Vagina (tissue), 2 donors: ENCODE measurements at places on chromosomes 12 and 14.

DNA sequence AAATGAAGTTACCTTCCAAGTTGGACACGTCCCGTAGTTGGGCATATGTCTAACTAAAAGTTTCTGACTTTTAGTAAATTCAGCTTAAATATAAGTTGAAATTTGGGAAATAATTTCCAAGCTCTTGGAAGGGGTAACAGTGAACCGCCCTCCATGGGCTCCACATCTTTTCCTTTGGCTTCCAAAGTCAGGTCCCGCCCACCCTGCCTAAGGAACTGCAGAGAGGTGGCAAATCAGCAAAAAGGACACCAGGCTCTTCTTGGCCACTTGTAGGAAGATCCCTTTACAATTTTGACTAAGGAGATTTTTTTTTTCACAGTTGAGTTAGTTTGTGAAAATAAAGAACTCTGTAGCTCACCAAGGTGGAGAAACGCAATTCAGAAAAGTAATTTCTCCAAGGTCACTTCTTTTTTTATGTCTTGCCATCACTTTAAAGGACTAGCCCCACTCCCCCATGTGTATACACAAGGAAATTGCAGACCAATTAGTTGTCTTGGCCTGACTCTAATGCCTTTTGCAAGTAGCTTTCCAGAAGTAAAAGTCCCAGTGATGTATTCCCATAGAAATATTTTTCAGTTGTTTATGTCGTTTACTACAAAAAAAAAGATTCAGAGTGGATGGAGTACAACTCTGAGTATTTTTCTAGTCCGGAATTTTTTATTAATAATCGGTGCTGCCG is 181.2 kb downstream of the PELI2 start:
- DNase-seq, result no peak

GRCh38 chr14:104086661-104087461 is 1.4 kb downstream of the ASPG start:
- DNase-seq, result no peak

DNA sequence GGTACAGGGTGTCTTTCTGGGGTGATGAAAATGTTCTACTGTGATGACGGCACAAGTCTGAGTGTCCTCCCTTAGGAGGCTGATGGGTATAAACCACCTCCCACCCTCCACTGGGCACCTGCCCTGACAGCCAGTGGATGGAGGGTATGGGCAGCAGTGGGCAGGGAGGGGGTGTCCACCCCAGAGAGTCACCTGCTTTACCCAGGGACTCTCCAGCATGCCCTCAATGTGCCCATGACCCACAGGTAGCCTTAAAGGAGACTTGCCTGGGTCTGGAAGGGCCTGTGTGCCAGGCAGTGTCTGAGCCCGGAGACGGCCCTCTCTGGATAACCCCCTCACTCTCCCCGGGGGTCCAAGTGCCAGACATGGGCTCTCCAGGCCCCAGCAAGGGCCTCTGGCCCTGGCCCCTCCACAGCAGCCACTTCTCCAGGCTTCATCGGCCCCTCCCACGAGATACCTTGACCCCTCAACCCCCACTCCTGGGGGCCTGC is 38.8 kb downstream of the CCNK start:
- no peak for DNase-seq

DNA sequence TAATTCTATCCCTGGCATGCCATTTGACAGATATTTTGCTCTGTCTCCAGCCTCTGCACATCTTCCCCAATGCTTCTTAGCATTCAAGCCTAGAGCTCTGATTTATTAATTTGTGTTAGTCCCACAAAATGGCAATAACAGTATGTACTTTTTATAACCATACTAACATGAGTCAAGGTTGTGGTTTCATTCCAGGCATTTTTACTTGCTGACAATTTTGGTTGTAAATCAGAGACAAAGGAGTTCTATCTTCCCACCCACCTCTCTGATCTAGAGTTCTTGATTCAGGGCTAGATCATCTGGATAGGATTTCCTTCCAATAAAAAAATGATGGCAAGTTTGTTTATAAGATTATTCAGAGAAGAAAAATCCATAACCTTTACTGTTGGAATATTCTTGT is 18.5 kb upstream of the CISTR start:
- DNase-seq, result no peak

GRCh38 chr12:57738661-57739237 is at the start of gene AGAP2:
Gene AGAP2, minus strand, starts transcription at chr12:57738742. Its CDS starts 496 bp downstream, at chr12:57738246.
- no peak for DNase-seq

GRCh38 chr14:21184254-21184653 is 28.4 kb upstream of the OR5AU1 start:
- DNase-seq, result no peak

DNA sequence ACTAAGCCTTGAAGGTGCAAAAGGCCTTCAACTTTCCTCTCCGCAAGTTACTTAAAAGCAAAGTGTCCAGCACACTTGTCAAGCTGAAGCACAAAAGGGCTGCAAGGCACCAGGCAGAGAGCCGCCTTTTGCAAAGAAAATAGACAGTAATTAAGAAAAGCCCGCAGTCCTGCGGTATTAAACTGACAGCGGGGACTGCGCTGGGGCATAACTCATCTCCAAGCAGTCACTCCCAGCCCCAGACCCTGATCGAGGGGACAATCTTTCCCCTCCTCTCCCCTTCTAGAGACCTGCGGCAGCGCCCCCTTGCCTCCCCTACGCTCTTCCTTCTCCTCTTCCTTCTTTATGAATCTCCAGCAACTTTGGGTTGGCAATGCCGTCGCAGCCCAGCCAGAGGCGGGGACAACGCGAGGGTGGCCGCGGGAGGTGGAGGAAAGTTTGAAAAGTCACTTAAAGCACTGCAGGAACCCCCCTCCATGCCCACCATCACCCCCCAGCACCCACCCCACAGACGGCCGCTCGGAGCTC is 200.9 kb upstream of the CAND1 start:
- DNase-seq, result no peak

DNA sequence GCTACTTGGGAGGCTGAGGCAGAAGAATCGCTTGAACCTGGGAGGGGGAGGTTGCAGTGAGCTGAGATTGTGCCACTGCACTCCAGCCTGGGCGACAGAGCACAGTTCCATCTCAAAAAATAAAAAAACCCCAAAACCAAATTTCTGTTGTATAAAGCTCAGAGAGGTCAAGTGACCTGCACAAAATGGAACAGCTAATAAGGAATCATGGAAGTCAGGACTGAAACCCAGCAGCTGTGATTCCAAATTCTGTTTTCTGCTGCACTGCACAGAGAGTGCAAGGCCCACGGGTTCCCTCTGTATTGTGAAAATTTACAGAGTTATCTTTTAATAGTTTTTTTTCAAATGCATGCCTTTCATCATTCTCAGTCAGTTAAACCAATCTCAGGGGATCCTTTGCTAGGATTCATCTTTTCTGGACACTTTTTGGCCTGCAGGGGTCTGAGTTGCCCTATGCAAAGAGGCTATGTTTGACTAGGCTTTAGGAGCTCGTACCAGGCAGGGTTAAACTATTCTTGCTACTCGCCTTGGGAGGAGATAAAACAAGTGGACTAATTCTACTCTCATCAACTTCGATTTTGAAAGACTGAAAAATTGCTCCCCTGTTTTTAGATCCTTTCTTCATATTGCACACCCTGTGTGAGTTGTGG is 26.1 kb upstream of the AACS start:
- no peak for DNase-seq

- no peak for DNase-seq
Observed at GRCh38 chr14:88901189-88901588, 76.7 kb downstream of the TTC8 start.
